Nucleus accumbens (tissue), 56 donors: ENCODE measurements at places on chromosomes 7 and 10.

GRCh38 chr7:95798401-95798930, 26.1 kb downstream of the DYNC1I1 start:
- DNase-seq, result no peak

DNA sequence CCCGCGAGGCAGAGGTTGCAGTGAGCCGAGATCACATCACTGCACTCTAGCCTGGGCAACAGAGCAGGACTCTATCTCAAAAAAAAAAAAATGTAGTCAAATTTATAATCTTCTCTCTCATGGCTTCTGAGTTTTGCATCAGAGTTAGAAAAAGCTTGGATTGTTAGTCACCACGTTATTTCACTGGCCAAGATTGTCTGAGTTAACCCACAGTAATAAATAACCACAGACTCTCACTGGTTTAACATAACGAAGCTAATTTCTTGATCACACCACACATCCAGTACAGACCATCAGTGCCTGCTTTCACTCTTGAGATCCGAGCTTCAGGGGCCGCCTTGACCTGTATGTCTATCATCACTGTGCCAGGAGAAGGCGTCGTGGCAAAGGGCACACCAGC, 116.8 kb upstream of the JCAD start:
- no peak for DNase-seq

- no peak for DNase-seq
Measured at GRCh38 chr10:114375047-114375446, 29.3 kb downstream of the AFAP1L2 start.

DNA sequence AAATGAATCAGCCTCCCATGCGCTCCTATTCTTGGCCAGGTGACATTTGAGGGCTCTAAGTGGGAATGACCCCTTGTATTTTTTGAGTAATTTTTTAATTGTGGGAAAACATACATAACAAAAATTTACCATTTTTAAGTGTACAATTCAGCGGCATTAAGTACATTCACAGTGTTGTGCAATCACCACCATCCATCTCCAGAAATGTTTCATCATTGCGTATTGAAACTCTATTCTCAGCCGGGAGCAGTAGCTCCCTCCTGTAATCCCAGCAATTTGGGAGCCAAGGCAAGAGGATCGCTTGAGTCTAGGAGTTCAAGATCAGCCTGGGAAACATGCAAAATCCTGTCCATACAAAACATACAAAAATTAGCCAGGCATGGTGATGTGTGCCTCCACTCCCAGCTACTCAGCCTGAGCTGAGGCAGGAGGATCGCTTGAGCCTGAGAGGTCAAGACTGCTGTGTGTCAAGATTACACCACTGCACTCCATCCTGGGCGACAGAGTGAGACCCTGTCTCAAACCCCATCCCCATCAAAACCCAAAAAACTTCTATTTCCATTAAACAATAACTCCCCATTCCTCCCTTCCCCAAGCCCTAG, 2.5 kb downstream of the ANTXRL start:
- DNase-seq, result no peak

DNA sequence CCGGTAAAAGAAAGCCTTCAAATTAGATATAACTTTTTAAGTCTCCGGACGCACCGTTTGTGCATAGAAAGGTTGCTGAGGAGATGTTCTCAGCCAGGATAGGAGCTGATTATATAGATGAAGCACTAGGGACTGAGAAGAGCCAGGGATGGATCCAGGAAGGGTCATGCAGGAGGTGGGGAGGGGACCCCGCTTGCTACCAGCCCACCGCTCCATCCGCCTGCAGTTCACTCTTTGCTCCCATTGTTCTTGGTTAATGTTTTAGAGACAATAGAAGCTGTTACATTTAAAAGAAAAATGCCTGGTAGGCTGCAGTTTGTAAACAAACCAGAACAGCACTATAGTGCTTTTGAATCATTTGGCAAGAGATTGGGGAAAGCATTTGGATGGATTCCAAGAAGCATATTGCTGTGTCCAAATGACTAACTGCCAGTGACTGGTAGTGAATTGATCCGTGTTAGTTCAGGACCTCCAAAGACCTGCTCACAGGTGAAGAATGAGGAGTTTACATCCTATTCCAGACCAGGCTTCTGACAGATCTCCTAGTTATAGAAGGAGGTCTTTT, 175.9 kb upstream of the TAC1 start:
- no peak for DNase-seq

DNA sequence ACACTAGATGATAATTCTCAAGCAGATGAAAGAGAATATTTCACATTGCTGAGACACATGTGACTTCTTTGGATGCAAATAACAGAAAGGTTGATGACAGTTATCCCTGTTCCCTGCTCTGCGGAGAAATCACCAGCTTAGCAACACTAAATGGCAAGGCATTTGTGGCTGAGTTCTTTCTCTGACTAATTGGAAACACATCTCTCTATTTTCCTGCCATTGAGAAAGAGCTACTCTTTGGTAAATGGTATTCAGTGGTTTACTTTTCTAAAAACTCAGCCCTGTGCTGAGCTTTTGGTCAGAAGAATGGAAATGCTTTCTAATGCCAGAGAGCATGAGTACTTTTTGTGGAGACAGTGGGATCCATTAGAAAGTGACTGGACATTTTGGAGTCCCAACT, 771.4 kb downstream of the LRMDA start:
- no peak for DNase-seq
